AG08395 (cell line): ENCODE measurements at places on chromosomes 13 and 19.

- peak; percentile 85 for DNase-seq
Measured at GRCh38 chr19:1264801-1265614, 4.1 kb upstream of the CIRBP start.

DNA sequence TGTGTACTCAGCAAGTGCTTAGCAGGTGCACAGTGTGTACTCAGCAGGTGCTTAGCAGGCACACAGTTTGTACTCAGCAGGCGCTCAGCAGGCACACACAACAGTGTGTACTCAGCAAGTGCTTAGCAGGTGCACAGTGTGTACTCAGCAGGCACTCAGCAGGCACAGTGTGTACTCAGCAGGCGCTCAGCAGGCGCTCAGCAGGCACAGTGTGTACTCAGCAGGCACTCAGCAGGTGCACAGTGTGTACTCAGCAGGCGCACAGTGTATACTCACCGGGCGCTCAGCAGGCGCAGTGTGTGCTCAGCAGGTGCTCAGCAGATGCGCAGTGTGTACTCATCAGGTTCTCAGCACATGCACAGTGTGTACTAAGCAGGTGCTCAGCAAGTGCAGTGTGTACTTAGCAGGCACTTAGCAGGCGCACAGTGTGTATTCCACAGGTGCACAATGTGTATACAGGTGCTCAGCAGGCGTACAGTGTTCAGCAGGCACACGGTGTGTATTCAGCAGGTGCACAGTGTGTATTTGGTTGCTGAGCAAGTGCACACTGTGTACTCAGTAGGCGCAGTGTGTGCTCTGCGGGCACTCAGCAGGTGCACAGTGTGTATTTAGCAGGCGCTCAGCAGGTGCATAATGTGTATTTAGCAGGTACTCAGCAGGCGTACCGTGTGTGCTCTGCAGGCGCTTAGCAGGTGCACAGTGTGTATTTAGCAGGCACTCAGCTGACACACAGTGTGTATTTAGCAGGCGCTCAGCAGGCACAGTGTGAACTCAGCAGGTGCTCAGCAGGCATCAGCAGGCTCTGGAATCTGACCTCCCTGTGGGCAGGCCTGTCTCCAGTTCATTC, 15.1 kb downstream of the CRTC1 start:
- no peak for DNase-seq

DNA sequence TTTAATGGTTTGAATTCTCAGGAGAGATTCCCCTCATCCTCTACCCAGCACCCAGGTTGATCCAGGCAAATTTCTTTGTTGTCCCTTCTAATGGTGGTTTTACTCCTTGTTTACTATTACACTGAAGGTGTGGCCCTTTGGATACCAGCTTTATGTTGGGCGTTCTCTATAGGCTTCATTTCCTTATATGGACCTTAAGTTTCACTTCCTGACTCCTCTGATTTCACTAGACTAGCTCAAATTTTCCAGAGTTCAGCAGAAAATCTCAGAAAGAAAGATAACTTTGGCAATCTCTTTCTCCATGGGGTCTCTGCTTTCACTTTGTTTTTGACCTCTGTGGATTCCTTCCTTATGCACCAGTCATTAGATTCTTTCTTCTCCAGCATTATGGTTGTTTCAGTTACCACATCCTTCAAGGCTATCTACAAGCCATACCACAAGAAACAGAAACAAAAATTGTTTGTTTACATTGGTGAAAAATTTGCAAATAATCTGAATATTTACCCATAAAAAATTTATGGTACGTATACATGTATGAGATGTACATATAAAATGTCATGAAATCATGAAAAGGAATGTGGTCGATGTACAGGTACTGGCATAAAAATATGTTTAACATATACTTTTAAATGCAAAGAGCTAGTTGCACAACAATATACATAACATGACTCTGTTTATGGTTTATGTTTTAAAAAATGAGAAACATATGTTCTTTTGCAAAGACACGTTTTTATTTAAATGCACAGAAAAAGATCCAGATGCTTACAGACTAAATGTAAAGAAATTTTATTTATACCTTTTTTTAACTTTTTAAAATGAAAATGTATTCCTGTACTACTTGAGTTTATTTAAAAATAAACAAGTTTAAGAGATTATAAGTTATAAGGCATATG, 212.6 kb downstream of the LACC1 start:
- no peak for DNase-seq

GRCh38 chr13:107216046-107216755, 648.3 kb upstream of the ARGLU1 start:
- DNase-seq = no peak

- DNase-seq = peak; percentile 27
Measured at GRCh38 chr13:39952249-39953233, 297.1 kb downstream of the COG6 start.

GRCh38 chr19:5062195-5062594, 93.3 kb downstream of the KDM4B start:
- DNase-seq = no peak
